ENCODE measurements at places on chromosomes 2 and 18.

- no peak for DNase-seq
Measured at GRCh38 chr2:17030047-17030446, 364.4 kb upstream of the CYRIA start.

DNA sequence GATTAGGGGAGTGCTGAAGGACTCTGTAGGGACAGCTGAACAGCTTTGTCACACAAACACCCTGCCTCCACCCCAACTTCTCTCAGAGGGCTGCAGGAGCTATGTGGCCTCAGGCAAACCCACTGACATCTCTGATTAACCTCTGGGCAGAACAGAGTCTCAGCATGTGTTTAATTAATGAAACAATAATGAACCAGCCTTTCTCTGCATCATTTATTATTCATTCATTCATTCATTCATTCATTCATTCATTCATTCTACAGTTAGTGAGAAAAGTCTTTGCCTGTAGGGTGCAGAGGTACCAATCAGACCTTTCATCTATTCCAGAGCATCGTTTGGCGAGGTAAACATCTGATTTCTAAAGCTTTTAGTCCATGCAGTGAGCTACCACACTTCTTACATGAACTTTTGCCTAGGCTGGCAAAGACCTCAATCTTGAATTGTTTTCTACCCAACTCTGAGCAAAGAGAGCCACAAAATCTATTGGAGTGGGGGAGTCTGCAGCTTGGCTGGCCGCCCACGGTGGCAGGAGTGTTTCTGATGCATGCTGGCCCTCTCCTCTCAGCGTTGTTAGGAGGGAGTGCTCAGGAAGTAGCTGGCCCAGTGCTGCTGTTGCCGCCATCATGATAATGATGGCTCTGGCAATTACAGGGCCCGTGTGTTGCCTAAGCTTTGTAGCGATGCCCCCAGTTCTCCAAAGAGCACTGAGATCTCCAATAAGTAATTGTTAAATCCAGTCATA lies 198.9 kb downstream of the SMAD7 start:
- DNase-seq = no peak

- no peak for DNase-seq
Measured at GRCh38 chr2:205119136-205119535, 563.2 kb upstream of the NRP2 start.

GRCh38 chr2:23850564-23851256 lies 76.2 kb downstream of the ATAD2B start:
- DNase-seq = peak; percentile 1

DNA sequence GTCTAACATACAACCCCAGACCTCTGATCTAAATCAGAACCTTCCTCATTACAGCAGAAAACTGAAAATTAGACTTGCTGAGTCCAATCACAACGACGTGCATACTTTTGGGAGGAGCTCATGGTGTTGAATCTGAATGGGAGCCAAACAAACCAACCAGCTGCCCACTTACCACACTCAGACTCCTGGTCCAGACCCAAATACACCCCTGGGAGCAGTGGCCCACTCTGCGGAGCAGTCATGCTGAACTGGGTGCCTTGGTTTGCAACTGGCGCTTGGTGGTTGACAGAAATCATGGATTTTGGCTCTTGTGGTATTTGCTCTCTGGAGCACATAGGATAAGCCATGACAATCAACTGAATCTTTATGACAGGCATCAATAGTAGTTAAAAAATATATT lies 253.6 kb upstream of the TNP1 start:
- DNase-seq = no peak

GRCh38 chr18:39701839-39702238 lies 2136.2 kb upstream of the CELF4 start:
- no peak for DNase-seq

DNA sequence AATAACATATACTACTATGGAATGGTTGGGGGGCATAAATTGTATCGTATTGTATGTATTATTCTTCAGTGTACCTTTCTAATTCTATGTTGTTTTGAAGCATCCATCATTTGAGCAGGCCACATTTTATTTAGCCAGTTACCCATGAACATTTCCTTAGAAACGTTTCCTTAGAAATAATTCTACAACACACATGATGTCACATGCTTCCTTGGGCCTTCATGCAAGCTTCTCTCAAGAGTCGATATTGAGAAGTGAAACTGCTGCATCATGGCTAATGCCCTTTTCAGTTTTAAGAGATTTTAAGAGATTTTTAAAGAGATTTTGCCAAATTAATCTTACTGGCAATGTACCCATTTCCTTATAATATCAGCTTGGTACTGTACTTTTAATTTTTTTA lies 63.9 kb downstream of the ALPK2 start:
- DNase-seq = peak; percentile 47

GRCh38 chr2:120430957-120431356 lies 85.0 kb downstream of the INHBB start:
- no peak for DNase-seq

- DNase-seq = no peak
Measured at GRCh38 chr2:136448432-136448831, 316.9 kb upstream of the THSD7B start.

DNA sequence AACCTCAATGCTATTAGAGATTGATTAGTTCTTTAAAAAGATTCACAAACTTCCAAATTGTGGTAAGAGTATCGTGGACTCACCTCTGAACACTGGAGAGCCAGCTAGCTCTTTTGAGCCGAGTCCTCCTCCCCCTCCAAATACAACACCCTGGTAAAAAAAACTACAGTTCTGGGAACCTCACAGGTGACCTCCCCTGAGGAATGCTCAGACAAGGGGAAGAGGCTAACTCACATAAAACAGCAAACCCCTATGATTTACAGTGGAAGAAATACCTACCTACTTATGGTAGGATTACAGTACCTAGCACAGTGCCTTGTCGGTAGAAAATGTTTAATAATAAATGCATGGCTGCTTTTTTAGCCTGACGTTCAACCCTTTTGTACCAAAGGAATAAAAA lies 8.4 kb downstream of the ZNF24 start:
- no peak for DNase-seq

DNA sequence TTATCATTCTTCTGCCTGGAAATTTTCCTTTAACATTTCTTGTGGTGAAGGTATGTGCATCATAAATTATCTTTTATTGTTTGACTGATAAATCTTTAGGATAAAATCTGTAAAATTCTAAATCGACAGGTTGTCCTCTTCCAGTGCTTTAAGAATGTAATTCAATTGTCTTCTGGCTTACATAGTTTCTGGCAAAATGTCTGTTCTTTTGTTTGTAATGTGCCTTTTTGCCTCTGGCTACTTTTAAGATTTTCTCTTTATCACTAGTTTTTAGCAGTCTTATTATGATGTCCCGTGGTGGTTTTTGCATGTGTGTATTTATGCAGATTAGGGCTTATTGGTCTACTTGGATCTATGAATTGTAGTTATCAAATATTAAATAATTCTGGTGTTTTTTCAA lies 203.6 kb upstream of the COPS8 start:
- no peak for DNase-seq

GRCh38 chr2:28452534-28453081 lies 43.3 kb upstream of the PLB1 start:
- DNase-seq = peak; percentile 30

DNA sequence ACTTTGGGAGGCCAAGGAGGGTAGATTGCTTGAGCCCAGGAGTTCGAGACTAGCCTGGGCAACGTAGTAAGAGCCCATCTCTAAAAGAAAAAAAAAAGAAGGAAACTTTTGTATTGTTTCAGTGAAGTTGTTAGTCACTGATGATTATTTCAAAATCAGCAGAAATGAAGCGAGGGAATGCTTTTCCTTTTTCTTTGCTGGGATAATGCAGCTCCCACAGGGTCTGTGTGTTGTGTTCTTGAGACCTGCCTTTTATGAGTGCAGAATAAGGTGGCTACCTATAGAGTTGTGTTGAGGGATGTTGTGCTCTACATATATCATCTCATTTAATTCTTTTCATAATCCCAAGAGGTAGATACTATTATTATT lies 11.7 kb downstream of the TM4SF20 start:
- DNase-seq = no peak
